OCI-LY7 (cell line): ENCODE measurements at places on chromosomes 11 and 22.

GRCh38 chr11:77557553-77557952, 32.2 kb upstream of the AQP11 start:
- DNase-seq: no peak

DNA sequence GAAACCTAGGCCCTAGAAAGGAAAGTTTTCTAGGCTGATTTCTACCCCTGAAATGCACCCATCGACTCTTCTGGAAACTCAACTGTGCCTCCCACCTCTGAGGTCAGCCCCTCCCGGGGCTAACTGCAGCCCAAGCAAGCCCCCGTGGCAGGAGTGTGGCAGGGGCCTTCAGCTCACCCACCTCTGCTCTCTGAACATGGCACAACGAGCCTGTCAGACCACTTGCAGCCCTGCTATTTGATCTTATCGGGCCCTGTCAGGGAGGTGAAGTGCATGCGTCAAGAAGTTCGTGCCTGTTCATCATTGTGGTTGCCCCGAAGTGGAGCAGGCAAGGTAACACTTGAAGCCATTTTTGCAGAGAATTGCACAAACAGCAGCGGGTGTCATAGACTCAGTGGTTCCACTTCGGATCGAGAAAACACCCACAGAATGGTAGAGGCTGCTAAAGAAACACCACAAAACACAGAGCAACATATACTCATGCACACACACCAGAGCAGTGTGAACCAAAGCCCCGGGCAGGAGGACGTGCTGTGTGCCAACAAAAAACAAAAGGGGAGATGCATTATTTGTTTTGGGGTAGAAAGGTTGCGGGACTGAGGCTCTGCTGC, 262.7 kb downstream of the ETS1 start:
- no peak for DNase-seq

- no peak for DNase-seq
Observed at GRCh38 chr11:3197878-3198528, 20.6 kb downstream of the MRGPRG start.

GRCh38 chr11:125175896-125176575, 11.5 kb downstream of the PKNOX2 start:
- DNase-seq: no peak

GRCh38 chr11:40647295-40647694, 812.2 kb downstream of the LRRC4C start:
- no peak for DNase-seq

DNA sequence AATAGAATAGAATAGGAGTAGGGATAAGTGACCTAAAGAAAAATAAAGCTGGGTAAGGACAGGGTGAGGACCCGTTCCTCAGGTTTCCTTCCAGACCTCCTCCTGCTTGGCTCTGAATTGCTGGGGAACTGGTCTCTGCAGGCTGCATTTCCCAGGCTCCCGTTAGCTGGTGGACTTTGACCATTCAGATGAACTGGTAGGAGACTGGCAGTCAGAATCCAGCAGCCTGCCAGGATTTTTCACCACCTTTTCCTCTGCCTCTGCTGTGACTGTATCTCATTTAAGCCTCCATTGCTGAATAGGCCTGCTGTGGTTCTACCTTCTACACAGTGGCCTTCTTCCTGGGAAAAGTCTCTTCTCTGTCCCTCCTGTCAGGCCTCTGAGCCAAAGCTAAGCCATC, 24.6 kb upstream of the SMPD1 start:
- no peak for DNase-seq

DNA sequence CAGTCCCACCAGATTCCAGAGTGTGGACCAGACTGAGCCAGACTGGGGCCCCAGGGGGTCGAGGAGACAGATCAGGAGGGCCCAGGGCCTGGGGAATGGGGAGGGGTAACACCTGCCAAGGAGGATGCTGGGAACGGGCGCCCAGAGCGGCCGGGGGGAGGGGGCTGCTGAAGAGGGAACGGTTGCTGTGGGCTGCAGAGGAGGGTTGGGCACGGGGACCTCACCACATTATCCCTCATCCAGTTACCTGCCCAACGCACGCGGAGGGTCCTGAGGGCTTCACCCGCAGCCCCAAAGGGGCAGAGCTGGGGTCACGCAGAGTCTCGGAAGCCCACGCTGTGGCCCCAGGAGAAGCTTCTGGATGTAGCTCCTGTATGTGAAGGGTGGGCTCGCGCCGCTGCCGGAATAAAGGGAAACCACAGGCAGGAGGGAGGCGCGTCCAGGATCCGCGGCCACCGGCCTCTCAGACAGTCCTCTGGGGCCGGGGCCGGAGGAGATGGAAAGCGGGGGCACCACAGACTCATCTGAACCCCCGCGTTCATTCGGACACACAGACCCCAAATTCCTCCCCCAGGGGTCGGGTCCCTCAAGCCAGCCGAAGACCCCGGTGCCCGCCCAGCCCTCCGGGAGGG, 866 bp upstream of the SELENOO start:
- DNase-seq: peak; percentile 24

DNA sequence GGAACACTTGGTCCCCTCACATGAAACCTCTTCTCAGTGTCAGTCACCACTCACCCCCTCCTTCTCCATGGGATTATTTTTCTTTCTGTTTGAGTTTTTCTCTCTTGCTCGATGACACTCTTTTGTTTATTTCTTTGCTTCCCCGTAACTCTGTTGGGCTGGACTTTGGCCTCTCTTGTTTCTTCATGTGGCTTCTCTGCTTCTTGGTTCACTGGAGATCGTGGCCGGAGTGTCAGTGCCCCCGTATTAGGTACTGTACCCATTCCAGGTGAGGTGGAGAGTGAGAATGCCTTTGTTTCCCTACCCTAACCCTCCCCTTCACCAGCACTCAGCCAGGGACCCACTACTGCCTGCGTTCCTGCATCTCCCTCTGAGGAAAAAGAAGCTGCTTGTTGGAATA, 32.5 kb downstream of the CYB5R2 start:
- no peak for DNase-seq

DNA sequence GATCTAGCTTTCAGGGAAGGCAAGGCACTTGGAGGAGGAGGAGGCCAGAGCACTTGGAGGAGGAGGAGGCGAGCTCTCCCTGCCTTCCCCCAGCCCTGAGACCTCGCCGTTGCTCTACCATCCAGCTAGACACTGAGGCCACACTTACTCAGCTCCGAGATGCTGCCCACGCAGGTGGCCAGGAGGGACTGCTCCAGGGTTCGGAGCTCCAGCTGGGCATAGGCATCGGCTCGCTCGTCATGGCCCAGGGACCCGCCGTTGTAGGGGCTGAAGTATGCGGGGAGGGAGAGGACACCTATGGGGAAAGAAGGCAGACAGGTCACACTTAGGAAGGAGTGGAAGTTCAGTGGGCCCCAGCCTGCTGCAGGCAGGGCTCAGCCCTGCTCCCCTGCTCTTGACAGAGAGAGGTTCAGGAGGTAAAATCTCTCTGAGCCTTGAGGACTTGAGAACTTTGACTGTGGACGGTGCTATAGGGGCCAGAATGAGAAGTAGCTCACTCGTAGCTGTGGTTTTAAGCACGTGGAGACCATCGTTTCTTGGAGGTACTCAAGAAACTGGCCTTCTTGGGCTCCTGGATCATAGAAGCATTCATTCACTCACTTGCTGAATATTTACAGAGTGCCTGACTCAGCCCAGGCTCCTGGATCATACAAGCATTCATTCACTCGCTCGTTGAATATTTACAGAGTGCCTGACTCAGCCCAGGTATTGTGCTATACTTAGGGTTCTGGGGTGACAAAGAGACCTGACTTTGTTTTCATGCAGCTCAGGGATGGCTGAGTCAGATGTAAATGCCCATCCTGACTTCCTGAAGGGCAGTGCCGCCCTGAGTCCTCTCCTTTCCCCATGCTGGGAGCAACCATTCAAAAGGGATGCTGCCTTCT, 99.2 kb downstream of the NAT10 start:
- no peak for DNase-seq

DNA sequence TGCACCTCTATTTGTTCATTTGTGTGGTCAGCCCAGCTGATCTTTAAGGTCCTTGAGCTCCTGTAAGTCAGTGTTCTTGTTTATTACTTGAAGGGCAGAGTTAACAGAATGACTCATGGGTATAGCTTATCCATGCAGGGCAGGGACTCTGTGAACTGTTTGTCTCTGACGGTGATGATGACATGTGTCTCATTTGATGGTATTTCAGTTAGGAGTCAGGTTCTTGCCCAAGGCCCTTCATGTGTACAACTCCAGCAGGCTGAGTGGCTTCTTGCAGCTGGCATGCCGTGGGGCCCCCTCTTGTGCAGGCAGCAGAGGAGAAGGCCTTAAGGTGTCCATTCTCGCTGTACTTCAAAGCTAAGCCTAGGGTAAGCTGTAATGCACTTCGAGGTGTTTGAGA, 165.1 kb downstream of the DBX1 start:
- DNase-seq: no peak

- DNase-seq: no peak
Observed at GRCh38 chr11:110217223-110217877, 79.1 kb downstream of the RDX start.

DNA sequence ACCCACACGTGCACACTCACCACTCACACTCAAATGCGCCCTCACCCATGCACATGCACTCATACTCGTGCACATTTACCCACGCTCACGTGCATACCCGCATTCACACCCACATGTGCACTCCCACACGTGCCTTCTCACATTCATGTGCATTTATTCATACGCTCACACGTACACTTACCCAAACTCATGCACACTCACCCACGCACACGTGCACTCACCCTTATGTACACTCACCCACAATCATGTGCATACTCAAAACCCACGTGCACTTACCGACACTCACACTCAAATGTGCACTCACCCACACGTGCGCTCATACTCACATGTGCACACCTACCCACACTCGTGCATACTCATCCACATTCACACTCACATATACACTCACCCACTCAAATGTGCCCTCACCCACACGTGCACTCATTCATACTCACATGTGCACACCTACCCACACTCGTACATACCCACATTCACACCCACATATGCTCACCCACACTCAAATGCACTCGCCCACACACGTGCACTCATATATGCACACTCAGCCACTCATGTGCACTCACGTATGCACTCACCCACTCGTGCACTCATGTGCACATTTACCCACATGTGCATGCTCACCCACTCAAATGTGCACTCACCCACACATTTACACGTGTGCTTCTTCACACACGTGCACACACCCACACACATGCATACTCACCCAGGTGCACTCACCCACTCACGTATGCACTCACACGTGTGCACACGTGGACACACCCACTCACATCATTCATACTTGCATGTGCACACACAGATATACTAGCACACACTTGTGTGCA, 84.4 kb downstream of the TRMU start:
- no peak for DNase-seq

- DNase-seq: no peak
Observed at GRCh38 chr22:33062361-33062760, 4.2 kb upstream of the SYN3 start.

DNA sequence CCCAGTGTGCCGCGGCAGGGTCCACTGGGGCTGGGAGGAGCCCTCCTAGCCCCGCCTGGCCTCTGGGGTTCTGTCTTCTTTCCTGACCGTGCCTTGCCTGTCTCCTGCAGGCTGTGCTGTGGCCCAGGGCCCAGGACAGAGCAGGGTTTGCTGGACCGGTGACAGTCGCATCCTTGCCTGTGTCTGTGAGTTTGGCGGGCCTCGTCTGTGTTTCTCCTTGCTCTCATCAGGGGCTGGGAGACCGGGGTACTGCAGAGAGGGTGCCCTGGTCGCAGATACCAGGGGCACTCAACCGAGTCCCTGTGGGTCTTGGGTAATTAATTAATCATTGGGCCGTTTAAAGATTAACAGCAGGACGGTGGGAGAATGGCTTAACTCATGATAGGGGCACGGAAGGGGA, 29.9 kb downstream of the RPL3 start:
- no peak for DNase-seq

DNA sequence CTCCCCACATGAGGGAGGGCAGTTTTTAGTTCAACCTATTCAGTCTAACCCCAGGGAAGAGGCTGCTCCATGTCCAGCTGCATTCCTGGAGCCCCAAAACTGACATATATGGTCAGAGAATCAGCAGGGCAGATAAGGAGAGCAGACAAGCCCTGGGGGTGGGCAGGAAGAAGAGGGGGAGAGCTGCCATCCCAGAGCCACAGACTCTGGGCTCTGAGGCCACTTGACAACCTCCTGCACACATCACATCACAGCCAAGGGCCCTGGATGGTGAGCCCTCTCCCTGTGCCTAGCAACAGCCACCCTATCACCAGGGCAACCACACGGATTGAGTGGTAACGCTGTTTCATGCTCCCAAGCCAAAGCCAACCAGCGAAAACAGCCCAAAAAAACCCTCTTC, 3.1 kb downstream of the ARHGAP1 start:
- no peak for DNase-seq

- no peak for DNase-seq
Observed at GRCh38 chr11:19444231-19444630, 203.5 kb upstream of the E2F8 start.

DNA sequence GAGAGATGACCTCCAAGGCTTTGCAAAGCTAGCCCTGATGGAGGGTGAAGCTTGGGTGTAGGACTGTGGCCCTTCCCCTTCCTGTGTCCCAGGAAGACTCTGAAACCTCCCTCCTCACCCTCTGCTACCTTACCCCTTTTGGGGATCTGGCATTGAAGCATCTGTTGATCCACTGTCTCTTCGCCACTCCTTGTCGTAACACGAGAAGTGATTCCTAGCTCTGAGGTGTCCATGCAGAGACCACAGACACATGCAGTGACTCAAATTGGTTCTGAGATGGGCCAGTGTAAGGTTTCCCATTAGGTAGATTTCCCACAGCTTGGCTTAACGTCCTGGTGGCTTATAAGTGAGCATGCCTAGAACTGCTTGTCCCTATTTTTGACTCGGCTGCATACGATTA, 101.4 kb downstream of the ZBTB16 start:
- DNase-seq: no peak

- peak; percentile 30 for DNase-seq
Observed at GRCh38 chr11:114259124-114259526, 37.1 kb upstream of the NNMT start.

GRCh38 chr11:111157571-111157970, 88.0 kb upstream of the POU2AF2 start:
- no peak for DNase-seq

DNA sequence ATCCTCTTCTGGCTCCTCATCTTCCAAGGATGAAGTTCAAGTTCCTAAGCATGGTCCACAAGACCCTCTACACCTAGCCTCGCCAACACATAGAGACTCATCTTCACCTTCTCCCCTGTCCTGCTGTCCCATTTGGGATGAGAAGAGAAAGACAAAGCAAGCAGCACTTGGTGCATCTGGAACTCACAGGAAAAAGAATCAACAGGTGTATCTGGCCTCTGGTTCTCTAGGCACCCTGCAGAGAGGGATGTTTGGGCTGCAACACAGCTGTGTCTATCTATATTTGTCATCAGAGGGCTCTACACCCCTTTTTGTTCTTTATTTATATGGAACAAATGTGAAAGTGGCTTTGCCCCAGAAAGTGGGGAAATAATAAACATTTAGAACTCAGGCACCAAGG, 82.1 kb upstream of the GALNT18 start:
- DNase-seq: no peak

GRCh38 chr22:19708321-19709011, 5.8 kb upstream of the SEPTIN5 start:
- no peak for DNase-seq

- DNase-seq: no peak
Observed at GRCh38 chr11:67503119-67504004, 1.8 kb downstream of the PITPNM1 start.
